Left lung (tissue), 14 donors: ENCODE measurements at places on chromosomes 5 and 9. TPM values are rescaled to one million over a fixed set of nuclear protein-coding genes. Genes with fewer than 3 reads are reported as not detected.

The ACOT12 gene
- not detected for total RNA-seq

The WDR31 gene
- total RNA-seq = 4.4 TPM

The LHX3 gene
- not detected for total RNA-seq

The FRMPD1 gene
- not detected for total RNA-seq

The ENC1 gene
- 34.6 TPM for total RNA-seq

The CEL gene
- total RNA-seq = 0.47 TPM

The ZDHHC11 gene
- 34.9 TPM for total RNA-seq

The SHOC1 gene
- total RNA-seq = 0.06 TPM

The ADCY2 gene
- total RNA-seq = 0.34 TPM

The KCNT1 gene
- 0.26 TPM for total RNA-seq

The TAF11L5 gene
- not detected for total RNA-seq

The INSYN2B gene
- total RNA-seq = 0.58 TPM

The WHRN gene
- 5.1 TPM for total RNA-seq

The EGR1 gene
- total RNA-seq = 92.6 TPM

The C1QTNF3 gene
- 25.6 TPM for total RNA-seq

The BHMT2 gene
- total RNA-seq = 2.9 TPM

The C9orf50 gene
- total RNA-seq = not detected

The OR1Q1 gene
- total RNA-seq = not detected

The TNFSF8 gene
- 4.8 TPM for total RNA-seq

The GRAMD2B gene
- 18.1 TPM for total RNA-seq

The ZNF483 gene
- total RNA-seq = 7.5 TPM

The PDZD2 gene
- 49.8 TPM for total RNA-seq

The OMD gene
- 2.4 TPM for total RNA-seq

The ERCC8 gene
- 8.7 TPM for total RNA-seq

The PCA3 gene
- not detected for total RNA-seq

The SELENOP gene
- 636 TPM for total RNA-seq

The FOXD4L3 gene
- not detected for total RNA-seq

The NTNG2 gene
- total RNA-seq = 4.6 TPM

The SHB gene
- total RNA-seq = 26.7 TPM

The F12 gene
- 1.1 TPM for total RNA-seq

The MAMDC4 gene
- 16.0 TPM for total RNA-seq

The BTNL8 gene
- 0.47 TPM for total RNA-seq

The PCDHA9 gene
- total RNA-seq = not detected

The ADGRD2 gene
- total RNA-seq = not detected

The RNF224 gene
- 0.15 TPM for total RNA-seq

The FAM81B gene
- total RNA-seq = 0.90 TPM

The FBP1 gene
- total RNA-seq = 210 TPM

The TMEM252 gene
- not detected for total RNA-seq
